ENCODE measurements at places on chromosomes 1 and 21.

- no peak for DNase-seq
Observed at GRCh38 chr1:185961664-185962063, 227.5 kb downstream of the HMCN1 start.

DNA sequence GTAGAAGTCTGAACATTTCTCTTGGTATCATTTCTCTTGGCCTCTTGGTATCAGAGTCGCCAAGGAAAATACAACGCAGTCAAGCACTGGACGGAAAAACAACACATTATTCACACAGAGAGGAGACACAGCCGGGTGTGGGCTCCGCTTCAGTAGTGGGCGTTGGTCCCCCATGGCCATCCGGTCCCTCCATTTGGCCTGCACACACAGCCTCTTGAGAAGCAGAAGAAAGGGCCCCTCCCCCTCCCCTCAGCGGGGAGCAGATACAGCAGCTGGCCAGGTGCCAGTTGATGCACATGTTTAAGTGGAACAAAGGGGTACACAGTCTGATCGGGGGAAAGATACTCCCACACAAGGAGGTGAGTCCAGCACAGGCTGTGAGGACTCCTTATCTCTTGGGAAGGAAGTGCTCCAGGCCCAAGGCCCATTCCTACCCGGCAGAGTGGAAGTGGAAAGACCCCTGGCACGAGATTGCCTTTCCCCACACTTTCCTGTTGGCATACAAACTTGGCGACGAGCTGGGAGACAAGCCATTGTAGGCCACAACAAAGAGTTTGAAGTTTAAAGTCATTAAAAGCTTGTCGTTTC, 311.3 kb downstream of the FAM72C start:
- no peak for DNase-seq

DNA sequence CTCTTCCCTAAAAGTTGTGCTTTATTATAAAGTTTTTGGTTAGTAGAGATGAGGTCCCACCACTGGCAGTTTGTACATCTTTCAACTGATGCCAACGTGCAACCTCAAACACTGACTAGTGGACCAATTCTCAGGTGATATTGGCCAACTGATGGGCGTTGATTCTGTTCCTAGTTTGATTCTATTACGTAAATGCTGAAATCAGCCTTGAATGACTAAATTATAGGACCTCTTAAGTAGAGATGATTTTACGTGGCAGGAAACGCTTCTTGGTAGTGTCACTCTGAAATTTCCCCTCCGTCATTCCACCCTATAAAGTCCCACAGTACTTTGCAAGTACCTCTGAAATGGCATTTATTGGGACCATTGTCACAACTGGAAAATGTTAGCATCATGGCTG, 8.8 kb upstream of the FNDC7 start:
- DNase-seq, result no peak

DNA sequence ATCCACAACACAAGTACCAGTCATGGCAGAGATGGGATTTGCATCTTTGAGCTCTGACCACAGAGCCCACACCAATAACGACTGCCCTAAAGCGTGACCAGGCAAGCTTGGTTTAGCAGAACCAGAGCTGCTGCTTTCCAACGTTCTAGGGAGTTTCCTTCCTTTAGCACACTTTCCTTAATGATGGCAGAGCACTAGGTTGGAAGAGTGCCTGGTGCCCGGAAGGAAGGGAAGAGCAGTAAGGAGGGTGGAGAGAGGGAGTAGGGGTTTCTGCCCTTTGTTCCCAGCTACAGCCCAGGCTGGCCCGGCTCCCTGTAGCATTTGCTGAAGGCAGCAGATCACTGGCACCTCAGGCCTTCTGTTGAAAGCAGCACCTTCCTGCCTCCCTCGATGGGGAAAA, 6.1 kb upstream of the EVA1C start:
- DNase-seq, result no peak

DNA sequence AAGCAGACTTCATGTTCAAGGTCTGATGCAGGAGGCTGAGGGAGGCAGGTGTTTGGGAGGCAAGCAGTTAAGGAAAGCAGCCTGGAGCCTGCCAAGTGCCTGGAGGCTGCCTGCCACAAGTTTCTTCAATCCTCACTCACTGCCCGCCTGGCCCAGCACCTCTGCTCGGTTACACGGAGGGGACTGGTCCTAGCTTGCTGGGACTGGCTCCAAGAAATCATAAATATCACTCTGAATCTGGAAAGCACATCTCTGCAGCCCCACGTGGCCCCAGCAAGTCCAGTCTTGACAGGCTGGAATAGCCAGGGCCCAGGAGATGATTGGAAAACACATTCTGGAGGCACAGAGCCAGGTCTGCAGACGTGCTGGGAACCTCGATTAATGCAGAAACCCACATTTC, 83.9 kb downstream of the BCAR3 start:
- DNase-seq, result no peak

DNA sequence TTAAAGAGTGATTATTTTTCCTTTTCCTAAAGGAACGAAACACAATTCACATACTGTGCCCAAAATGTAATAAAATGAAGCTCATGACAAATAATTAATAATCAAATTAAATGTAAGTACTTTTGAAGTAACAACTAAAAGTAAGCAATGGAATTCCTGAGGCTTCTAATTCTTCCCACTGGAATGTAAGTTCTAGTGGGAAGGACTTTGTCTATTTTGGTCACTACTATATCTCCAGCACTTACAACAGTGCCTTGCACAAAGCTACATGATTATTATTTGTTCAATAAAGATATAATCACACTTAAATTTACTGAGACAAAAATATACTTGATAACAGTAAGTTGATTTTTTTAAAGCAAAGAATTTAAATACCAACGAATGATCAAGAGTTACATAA, 128.8 kb downstream of the COQ8A start:
- no peak for DNase-seq

- no peak for DNase-seq
Observed at GRCh38 chr1:107740579-107740978, 224.4 kb downstream of the VAV3 start.

DNA sequence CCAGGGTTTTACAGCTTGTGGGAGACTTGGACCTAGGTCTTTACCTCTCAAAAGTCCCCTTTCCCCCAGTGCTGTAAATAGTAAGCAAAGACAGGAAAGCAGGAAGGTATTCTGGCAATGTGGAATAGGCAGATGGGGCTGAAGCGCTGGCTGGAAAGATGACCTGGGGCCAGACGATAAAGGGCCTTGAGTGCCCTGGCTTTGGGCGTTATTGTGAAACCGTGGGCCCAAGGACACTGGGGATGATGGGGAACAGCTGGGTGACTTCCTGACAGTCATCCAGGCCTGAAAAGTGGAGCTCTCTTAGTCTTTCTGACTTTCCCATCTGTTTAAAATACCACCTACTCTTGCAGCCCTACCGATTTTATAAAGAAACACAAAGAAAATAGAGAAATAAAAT, 16.3 kb downstream of the URB2 start:
- no peak for DNase-seq

- DNase-seq, result no peak
Observed at GRCh38 chr1:82788038-82788437, 987.3 kb downstream of the ADGRL2 start.

DNA sequence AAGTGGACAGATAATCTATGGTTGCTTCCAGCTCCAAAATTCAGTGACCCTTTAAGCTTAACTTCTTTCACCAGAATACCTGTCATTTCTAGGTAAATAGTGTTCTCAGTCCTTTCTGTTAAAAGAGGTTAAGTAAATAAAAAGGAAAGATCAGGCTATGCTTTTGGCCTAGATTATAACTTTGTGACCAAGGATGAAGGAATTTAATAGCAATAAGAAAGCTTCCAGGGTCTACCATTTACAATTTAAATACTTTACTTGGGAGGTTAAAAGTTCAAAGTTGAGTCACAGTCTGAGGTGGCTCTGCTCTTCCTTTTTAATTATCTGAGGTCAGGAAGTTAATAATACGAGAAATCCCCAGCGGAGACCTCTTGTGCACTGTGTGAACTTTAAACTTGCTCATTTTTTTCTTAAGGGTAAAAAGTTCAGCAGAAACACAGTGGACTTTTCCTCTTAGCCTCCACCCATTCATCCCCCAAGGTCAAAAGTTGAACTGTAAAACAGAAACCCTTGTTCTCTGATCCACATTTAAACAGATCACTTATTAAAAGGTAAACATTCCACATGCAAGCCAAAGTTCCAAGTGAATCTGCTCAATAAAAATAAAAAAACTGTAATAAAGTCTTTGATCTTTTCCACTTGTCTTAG, 187.1 kb downstream of the NRIP1 start:
- DNase-seq, result no peak

DNA sequence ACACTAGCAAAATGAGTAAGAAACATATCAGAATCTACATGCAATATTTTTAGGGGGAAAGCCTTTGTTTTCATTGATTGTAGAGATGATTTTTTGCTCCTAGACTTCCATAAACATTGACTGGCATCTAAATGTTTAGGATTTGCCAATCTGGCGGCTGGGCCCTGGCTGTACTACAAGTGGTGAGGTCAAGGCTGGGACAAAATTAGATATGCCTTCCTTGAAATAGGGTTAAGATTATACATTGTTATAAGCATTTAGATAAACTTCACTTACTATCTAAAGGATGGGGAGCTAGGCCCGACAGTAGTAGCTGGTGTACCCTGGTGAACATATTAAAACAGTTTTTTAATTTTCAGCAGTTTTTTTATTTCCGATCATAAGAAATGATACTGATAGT, 5.2 kb downstream of the NFIA start:
- no peak for DNase-seq

DNA sequence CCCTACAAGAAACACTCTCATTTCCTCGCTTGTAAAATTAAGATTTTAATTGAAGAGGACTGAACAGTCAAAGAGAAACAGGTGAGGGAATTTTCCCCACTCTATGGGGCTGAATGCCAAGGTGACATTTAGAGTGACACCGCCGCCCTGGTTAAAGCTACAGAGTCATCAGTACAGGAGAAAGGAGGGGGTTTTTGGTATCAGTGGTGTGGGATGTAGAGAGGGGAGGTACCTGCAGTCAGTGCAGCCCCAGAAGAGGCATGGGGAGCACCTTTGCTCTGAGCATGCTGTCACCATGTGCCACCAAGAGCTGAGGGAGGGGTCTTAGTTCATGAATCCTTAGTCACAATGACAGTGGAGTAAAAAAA, 2.8 kb downstream of the DIRAS3 start:
- DNase-seq, result no peak

DNA sequence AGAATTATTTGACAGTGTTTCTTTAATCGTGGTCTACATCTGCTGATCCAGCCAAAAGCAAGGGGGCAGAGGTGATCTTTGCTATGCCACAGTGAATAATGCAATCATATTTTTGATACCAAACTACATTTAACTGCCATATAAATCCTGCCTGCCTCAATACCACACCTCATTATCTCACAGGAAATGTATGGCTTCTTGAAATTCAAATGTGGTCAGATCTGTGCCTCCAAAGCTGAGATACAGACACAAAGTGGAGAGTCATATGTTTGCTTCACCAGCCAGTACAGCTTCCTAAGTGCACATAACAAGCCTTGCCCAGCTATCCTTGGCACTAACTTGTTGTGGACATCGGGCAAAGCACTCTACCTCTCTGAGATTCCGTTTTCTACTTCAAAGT, 250.0 kb upstream of the NFIA start:
- DNase-seq, result no peak

DNA sequence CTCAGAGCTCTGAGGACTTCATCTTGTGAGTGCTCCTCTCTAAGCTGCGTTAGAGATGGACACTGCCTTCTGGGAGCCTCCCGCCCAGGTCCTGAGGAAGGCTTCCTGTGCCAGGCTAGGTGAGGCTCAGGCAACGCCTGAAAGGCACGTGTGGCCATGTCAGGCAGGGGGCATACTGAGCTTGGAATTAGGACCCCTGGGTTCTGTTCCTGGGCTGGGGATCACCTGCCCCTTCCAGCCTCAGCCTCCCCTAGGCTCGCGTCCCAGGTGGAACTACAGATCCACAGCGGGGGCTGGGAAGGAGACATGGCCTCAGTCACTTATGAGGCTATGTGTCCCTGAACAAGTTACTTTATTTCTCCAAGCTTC, 10.0 kb upstream of the ASCL5 start:
- no peak for DNase-seq

DNA sequence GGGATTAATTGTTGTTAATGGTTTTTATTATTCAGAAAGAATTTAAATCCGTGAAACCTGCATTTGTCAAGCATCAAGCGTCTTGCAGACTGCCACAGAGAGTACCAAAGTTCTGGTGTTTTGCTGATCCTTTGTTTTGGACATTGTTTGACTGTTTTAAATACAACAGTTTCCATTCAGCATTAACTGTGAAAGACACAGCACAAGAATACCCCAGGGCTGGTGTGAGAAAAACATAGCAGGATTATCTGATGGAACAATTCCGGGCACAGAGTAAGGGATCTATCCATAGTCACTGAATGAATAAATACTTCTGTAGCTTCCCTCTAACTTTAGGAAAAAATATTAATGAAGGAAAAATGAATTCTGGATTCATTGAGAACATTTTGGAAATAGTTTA, 202.3 kb downstream of the LTN1 start:
- DNase-seq, result no peak

GRCh38 chr1:200640963-200641401, 20.4 kb upstream of the KIF14 start:
- no peak for DNase-seq

DNA sequence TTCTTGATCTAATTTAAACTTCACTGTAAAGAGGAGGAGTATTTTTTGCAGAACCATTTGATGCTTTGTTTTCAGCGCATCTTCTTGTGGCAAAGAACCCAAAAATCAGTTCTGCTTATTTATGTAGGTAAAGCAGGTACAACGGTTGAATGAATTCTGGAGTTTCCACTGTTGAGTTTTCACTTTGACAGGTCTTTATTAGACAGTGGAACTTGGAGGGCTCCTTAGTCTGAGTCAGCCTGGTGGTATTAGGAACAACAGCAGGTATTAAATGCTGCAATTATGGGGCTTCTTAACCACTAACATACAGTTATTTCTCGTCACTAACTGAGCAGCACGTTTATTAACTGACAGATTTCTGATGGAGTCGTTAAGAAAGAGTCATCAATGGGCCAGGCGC, 1.2 kb downstream of the LRIG2 start:
- no peak for DNase-seq

- no peak for DNase-seq
Observed at GRCh38 chr1:75614399-75614756, 3.5 kb upstream of the SLC44A5 start.

DNA sequence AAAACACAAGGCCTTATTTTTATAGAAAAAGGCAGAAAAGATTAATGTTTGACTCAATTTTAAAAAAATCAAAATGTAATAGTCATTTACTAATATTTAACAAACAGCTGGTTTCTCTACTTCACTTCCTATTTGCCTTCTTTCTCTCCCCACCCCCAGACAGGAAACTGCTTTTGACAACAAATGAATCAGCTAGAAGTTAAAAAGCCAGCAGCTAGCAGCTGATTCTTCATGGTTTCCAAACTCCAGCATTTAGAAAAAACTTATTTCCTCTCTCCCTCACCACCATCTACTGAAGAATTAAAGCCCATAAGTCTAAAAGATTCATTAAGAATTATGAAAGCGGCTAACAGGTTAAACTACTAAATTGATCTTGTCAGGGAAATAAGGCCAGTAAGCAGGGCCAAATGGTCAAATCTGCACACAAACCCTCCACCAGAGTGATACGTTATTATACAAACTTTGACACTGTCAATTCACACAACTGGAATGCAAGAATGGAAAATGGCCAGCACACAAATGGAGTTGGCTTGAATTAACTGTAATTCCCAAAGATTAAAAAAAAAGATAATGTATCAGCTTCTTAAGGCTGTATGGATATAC, 4.0 kb downstream of the WDR26 start:
- DNase-seq, result peak; percentile 31

GRCh38 chr1:44881011-44881632, 38.1 kb upstream of the PTCH2 start:
- DNase-seq, result no peak

All from stimulated activated CD4-positive, alpha-beta T cell treated with anti-CD3 and anti-CD28 coated beads, Interleukin-2, amount 100 ng/mL, for 4 hours (primary cell).